T-helper 17 cell (primary cell): ENCODE measurements at places on chromosomes 16 and 17.
A peak's percentile ranks its signal among the peaks of the same experiment; 100 is the strongest.

GRCh38 chr16:22163806-22164205, 1.5 kb downstream of the SDR42E2 start:
- no peak overlapping the region for H3K4me3 ChIP-seq
- no peaks in the 10 kb centered on the region for H3K27me3 ChIP-seq
- no peak overlapping the region for H3K27ac ChIP-seq
- H3K4me1 ChIP-seq: no peaks in the 10 kb centered on the region
- DNase-seq: no peak
- H3K36me3 ChIP-seq: peaks cover 3% of the 10 kb centered on the region

GRCh38 chr17:17557796-17558195, 33.7 kb downstream of the PEMT start:
- DNase-seq: no peak
- no peak overlapping the region for H3K4me3 ChIP-seq
- H3K36me3 ChIP-seq: no peaks in the 10 kb centered on the region

- H3K36me3 ChIP-seq: no peaks in the 10 kb centered on the region
- H3K27ac ChIP-seq: no peak overlapping the region
- no peaks in the 10 kb centered on the region for H3K27me3 ChIP-seq
- no peak for DNase-seq
- H3K4me3 ChIP-seq: no peak overlapping the region
- peaks cover 4% of the 10 kb centered on the region for H3K4me1 ChIP-seq
Measured at GRCh38 chr16:78503602-78504001, 404.1 kb downstream of the WWOX start.

DNA sequence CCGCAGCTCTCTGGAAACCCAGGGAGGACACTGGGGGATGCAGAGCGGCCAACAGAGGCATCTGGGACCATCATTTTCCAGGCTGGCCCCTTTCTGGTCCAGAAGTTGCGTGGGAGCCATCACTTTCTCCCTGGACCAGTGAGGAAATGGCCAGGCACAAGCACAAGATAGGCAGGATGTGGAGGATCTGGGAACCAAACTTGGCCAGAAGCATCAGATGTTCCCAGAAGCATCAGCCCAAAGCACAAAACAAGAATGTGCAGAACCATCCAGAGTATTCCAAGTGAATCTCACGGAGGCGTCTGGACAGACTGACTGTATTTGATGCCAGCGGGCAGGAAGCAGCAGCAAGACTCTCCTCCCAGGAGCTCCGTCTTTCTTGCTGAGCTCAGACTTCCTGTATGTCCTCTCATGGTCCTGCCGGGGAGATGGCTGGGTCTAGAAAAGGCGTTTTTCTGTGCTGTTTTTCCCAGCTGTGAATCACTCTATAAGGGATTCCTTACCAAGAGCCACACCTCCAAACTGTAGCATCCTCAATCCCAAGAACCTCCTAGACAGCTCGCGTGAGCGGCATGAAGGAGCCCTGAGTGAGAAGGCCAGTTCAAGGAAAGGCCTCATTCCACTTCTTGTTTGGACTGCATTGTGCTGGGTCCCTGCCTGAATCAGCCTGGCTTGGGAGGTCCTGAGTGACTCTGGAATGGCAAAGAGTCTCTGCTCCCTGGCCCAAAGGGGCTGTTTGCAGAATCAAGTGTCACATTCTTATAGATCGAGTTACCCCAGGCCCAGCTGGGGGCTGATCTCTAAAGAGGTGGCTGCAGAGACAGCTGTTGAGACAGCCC, 49.5 kb upstream of the MTSS2 start:
- H3K4me3 ChIP-seq: no peak overlapping the region
- peaks cover 18% of the 10 kb centered on the region for H3K4me1 ChIP-seq
- H3K27ac ChIP-seq: peak overlapping the region; percentile 69

DNA sequence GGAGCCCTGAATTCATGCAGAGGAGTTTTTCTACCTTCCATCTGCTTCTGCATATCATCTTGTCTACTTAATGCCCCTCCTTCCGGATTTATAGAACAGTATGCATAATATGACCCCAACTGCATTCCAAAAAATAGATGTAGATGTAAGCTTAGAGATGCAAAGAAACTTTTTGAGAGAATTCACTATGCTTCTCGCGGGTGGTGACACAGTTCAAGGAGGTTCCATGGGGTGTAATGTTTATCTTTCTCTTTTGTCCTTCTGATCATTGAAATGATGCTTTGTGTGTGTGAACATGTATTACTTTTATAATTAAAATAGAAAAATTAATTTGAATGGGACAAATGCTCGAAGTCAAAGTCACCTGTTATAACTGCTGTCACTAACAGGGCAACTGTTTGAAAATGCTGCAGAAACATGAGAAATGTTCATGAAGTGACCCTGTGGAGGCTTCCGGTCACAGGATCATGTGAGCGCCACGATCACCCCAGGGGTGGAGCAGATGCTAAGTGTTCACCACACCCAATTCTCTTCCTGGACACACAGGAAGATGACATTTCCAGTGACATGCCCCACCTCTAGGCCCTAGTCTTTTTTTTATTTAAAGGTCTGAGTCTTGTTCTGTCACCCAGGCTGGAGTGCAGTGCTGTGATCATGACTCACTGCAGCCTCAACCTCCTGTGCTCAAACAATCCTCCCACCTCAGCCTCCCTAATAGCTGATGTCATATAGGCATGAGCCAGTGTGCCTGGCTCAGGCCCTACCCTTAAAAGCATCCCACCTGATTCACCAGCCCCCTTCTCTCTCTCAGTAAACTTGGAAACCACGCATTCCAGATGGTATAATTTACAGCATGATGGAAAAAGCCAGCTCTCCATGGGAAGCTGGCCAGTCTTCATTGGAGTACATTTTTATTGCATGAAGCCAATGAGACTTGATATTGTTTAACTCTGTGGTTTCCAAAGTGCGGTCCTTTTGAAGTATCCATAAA, 21.0 kb upstream of the AGRP start:
- H3K36me3 ChIP-seq: peaks cover 4% of the 10 kb centered on the region
- DNase-seq: no peak
- no peaks in the 10 kb centered on the region for H3K27me3 ChIP-seq

DNA sequence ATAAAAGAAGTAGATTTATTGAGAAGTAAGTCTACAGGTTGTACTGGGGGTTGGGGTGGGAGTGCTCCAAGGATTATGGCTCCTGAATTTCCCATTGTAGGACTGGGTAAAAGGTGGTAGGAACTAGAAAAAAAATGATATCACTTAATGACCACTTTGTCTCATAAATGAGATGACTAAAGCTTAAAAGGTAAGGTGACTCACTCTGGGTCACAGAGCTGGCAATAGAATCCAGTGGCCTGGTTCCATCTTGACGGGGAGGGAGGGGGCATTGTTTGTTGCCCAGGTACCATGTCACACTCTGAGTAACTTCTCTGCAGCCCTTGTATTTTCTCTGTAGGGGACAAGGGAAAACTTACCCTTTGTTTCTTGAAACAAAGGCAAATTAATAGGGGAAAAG, 126.1 kb downstream of the PITPNC1 start:
- no peak for DNase-seq
- peaks cover 37% of the 10 kb centered on the region for H3K4me1 ChIP-seq
- peak overlapping the region; percentile 62 for H3K27ac ChIP-seq
- no peaks in the 10 kb centered on the region for H3K27me3 ChIP-seq
- no peak overlapping the region for H3K4me3 ChIP-seq

DNA sequence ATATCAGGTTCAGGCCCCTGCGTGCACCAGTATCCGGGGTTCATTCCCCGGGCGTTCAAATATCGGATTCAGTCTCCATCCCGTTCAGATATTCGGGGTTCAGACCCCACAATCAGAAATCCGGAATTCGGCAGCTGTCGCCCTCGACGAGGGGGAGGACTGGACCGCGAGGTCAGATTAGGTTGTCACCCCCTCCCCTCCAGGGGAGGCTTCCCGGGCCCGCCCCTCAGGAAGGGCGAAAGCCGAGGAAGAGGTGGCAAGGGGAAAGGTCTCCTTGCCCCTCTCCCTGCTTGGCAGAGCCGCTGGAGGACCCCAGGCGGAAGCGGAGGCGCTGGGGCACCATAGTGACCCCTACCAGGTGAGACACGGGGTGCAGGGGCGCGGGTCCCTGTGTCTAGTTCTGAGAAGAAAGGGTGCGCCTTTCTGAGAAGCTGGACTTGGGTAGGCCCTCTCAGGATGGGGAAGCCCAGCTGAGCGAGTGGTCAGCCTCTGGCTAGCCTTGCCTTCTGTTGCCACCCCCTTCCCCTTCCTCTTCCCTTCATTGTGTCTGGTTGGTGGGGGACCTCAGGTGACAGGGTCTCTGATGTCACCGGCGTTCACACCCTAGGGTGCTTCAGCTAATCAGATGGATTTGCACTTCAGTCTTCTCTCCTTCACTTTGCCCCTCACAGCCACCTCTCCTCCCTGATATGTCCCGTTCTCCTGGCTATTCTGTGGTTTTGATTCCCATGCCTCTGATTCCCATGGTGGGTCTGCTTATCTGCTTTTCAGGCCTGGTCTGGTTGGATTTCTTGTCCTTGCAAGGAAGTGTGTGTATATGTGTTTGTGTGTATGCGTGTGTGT, 844 bp downstream of the TAOK2 start:
- no peaks in the 10 kb centered on the region for H3K27me3 ChIP-seq
- peak overlapping the region; percentile 98 for H3K4me3 ChIP-seq
- peaks cover 30% of the 10 kb centered on the region for H3K4me1 ChIP-seq
- H3K36me3 ChIP-seq: peaks cover 3% of the 10 kb centered on the region

GRCh38 chr17:17367931-17368330, 64.8 kb downstream of the NT5M start:
- peaks cover 6% of the 10 kb centered on the region for H3K4me1 ChIP-seq
- peaks cover 2% of the 10 kb centered on the region for H3K36me3 ChIP-seq
- H3K27ac ChIP-seq: no peak overlapping the region
- peaks cover 33% of the 10 kb centered on the region for H3K27me3 ChIP-seq
- DNase-seq: no peak

DNA sequence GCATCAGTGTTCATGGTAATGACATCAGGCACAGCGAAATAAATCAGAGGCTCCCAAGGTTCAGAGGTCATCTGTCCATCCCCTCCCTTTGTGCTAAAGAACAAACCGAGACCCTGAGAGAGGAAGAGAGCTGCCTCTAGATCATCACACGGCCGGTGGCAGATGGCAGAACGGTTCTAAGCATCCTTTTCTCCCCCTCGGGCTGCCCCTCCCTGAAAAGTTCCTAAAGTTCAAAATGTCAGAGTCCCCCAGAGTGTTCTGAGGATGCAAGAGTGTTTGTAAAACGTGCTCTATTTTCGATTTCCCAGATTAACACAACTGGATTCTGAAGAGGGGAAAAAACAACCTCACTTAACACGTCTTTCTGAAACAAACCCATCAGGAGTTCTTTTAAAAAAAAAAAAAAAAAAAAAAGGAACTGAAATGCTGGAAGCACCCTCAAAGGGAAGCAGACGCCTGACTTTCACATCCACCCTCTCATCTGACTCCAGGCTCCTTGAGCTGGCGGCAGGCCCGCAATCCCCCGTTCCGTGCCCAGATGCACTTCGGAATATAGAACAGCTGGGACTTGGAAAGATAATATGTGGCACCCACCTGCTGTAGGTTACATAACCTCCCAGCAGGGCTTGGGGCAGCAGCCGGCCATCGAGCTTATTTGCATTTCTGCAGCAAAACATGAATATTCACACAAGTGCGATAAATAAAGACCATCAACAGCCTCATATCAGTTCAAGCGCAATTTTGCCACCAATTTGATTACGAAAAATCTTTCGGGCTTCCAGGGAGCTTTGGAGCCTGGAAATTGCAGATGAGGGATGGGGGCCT, 115.5 kb upstream of the SMURF2 start:
- no peak overlapping the region for H3K27ac ChIP-seq
- peak overlapping the region; percentile 78 for H3K4me3 ChIP-seq
- no peak for DNase-seq
- H3K4me1 ChIP-seq: peaks cover 23% of the 10 kb centered on the region

DNA sequence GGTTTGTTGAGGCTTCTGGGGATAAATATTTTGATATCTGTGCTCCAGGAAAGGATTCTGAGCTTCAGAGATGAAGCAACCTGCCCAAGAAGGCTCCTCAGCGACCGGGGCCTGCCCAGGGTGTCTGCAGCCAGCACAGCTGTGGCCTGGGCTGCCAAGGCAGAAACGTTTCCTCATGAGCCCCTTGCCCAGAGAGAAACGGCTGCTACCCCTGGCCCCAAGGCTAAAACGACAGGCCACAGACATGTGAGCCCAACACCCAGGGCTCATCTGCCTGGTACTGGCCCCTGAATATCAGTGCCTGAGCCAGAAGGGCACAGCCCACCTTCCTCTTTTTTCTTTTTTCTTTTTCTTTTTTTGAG, 45.4 kb upstream of the RASD1 start:
- peaks cover 9% of the 10 kb centered on the region for H3K4me1 ChIP-seq
- H3K36me3 ChIP-seq: no peaks in the 10 kb centered on the region
- no peak for DNase-seq
- H3K4me3 ChIP-seq: no peak overlapping the region
- H3K27ac ChIP-seq: no peak overlapping the region

DNA sequence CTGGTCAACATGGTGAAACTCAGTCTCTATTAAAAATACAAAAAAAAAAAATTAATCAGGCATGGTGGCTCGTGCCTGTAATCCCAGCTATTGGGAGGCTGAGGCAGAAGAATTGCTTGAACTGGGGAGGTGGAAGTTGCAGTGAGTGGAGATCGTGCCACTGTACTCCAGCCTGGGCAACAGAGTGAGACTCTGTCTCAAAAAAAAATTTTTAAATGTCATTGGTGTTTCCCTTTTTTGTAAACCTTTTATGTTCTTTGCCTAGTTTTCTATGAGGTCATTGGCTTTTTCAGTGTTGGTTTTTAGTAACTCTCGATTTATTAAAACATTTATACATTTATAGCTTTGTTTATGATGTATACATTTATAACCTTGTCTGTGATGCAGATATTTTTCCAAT, 18.2 kb downstream of the NLRC5 start:
- H3K27me3 ChIP-seq: no peaks in the 10 kb centered on the region
- H3K4me1 ChIP-seq: peaks cover 47% of the 10 kb centered on the region
- peak overlapping the region; percentile 98 for H3K27ac ChIP-seq

- H3K27me3 ChIP-seq: peaks cover 14% of the 10 kb centered on the region
- no peak overlapping the region for H3K27ac ChIP-seq
- no peak overlapping the region for H3K4me3 ChIP-seq
- H3K36me3 ChIP-seq: no peaks in the 10 kb centered on the region
- no peaks in the 10 kb centered on the region for H3K4me1 ChIP-seq
Measured at GRCh38 chr16:13895516-13895915, 24.4 kb upstream of the ERCC4 start.

GRCh38 chr17:69336580-69336979, 9.6 kb upstream of the ABCA5 start:
- H3K27ac ChIP-seq: no peak overlapping the region
- no peak overlapping the region for H3K4me3 ChIP-seq
- peaks cover 29% of the 10 kb centered on the region for H3K27me3 ChIP-seq
- H3K4me1 ChIP-seq: no peaks in the 10 kb centered on the region
- DNase-seq: no peak
- no peaks in the 10 kb centered on the region for H3K36me3 ChIP-seq
